ENCODE measurements at places on chromosomes 16 and 17.

DNA sequence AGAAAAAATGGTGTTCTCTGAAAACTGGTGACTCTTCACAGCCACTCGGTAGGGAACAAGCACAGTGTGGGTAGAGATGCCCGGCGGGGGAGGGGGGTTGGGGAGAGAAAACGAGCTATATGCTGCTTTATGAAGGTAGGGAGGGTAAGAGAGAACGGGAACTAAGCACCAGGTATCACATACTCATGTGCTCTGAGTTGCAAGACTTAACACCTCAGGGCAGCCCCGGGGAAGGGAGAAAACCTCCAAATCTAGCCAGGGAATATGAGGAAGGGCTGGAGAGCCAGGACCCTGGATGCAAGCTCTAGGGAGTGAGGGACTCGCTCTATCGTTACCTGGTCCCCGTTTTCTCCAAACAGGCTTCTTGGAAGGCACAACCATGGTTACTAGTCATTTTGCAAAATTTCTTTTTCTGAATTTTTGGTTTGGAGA, 35.3 kb downstream of the HIC1 start:
- no peak for DNase-seq

DNA sequence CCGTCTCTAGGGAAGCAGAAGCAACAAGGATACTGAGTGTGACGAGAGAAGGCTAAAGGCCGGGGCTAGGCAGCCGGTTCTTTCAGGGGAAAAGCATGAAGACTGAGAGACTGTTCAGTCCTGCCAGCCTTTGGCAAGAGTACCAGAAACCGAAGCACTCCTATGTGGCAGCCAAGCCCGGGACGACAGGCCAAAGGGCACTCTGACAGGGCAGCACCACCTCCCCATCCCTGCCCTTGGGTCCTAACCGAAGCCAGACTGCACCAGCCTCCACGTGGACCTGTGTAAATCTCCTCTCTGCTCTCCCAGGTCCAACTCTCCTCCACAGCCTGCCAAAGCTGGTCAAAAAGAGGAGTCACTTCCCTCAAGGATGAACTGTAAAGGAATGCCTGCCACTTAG, 23.5 kb upstream of the ALOX15 start:
- DNase-seq, result no peak

DNA sequence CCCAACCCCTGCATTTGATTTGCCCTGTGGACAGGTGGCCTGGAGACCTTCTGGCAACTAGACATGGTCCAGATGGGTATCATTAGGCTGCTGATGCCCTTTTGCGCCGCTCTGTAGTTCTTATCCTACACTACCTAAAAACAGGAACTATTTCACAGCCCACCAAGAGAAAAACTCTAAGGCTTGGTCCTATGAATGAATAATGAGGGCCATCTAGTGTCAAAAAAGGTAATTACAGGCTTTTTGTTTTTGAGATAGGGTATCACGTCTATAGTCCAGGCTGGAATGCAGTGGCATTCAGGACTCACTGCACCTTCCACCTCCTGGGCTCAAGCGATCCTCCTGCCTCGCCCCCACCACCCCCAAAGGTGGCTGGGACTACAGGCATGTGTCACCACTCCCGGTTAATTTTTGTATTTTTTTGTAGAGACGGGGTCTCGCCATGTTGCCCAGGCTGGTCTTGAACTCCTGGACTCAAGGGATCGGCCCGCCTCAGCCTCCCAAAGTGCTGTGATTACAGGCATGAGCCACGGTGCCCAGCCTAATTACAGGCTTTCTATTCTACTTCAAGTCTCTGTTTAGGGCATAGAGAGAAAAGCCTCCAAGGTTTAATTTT, 20.9 kb downstream of the COIL start:
- no peak for DNase-seq

- DNase-seq, result no peak
Measured at GRCh38 chr17:50835301-50836234, at the start of gene WFIKKN2. Gene WFIKKN2, plus strand, starts transcription at chr17:50835586. Its CDS starts 352 bp downstream, at chr17:50835938.

DNA sequence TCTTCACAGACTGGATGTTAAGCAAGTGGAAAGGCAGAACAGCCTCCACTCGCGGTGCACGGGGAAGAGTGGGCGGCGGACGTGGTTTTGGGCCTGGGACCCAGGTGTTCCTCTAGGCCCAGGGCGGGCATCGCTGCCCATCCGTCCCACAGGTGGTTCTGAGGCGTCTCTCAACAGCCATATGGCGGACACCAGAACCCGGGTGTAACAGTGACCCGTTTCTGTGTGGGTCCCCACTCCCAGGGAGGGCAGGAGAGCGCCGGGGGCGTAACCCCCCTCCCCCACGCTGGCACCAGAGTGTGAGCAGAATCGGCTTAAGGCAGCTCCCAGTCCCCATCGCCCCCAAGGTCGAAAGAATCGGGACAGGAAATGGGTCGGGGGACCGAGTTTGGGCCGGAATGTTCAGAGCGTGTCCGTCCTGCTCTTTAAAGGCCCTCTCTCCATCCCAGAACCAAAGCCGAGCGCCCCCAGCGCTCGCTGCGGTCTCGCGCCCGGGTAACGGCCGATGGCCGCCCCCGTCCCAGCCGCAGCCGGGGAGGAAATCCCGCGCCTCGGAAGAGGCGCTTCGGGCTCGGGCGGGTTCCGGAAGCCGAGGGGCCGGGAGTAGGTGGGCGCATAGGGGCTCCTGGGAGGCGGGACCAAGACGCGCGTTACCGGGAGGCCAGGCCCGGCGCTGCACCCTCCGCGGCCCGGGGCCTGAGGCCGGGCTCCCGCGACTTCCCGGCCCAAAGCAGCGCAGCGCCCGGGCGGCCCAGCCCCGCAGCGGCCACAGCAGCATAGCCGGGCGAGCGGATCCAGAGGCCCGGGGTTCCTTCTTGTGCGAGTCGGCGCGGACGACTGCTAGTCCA, at the start of gene TK2:
Gene TK2, minus strand, starts transcription at position 839 of the 848 bp plus-strand sequence. Its CDS starts 61 bp downstream, at position 778.
- DNase-seq, result no peak

GRCh38 chr16:85312642-85313525, 200.6 kb upstream of the CIBAR2 start:
- no peak for DNase-seq

DNA sequence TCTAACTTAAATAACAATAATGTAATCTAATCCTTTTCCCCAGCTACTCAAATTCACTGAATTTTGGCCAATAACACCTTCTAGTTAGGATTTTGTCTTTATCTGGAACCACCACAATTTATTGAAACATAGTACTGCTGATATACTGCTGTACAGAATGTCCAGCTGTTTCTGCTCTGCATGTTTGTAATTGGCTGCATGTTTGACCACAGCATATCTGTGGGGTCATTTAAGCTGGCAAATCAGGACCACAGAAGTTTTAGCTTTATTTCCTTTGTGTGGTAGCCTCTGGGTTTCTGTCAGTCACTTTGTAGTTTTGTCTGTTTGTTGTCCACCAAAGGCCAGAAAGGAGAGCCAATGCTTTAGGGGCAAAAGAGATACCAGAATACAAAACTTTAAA, 22.2 kb upstream of the RAB11FIP4 start:
- DNase-seq, result no peak

- no peak for DNase-seq
Measured at GRCh38 chr16:62545039-62545438, 508.8 kb upstream of the CDH8 start.

DNA sequence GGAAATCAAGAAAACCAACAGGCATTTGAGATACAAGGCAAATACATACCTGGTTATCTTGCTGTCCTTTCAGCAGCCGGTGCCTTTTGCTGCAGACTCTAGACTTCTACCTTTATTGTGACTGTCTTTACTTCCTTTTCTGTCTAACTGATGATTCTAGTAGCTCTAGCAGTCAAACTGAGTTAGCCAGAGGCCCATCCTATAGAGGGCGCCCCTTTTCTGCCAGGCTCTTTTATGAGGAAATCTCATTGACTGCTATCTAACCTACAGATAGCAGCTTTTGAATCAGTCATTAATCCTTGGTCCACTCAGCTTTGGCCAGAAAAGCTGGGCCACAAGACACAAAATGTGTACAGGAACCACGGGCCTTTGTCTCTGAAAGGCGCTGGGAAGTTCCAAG, 87.5 kb upstream of the WSB1 start:
- DNase-seq, result no peak

- no peak for DNase-seq
Measured at GRCh38 chr17:61203671-61204131, 195.9 kb upstream of the TBX2 start.

GRCh38 chr17:58368860-58369213, 16.8 kb upstream of the SUPT4H1 start:
- no peak for DNase-seq

DNA sequence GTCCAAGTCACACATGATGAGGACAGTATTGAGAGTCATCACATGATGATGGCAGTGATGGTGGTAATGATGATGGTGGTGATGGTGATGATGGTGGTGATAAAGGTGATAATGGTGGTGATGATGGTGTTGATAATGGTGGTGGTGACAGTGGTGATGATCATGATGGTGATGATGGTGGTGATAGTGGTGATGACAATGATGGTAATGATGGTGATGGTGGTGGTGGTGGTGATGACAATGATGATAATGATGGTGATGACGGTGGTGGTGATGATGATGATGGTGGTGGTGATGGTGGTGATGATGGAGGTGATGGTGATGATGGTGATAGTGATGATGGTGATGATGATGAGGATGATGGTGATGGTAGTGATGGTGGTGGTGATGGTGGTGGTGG, 190.2 kb upstream of the ZNF469 start:
- no peak for DNase-seq

GRCh38 chr17:213286-214105, 32.0 kb upstream of the DOC2B start:
- no peak for DNase-seq

GRCh38 chr17:79305768-79306423, 231.3 kb downstream of the ENGASE start:
- no peak for DNase-seq

DNA sequence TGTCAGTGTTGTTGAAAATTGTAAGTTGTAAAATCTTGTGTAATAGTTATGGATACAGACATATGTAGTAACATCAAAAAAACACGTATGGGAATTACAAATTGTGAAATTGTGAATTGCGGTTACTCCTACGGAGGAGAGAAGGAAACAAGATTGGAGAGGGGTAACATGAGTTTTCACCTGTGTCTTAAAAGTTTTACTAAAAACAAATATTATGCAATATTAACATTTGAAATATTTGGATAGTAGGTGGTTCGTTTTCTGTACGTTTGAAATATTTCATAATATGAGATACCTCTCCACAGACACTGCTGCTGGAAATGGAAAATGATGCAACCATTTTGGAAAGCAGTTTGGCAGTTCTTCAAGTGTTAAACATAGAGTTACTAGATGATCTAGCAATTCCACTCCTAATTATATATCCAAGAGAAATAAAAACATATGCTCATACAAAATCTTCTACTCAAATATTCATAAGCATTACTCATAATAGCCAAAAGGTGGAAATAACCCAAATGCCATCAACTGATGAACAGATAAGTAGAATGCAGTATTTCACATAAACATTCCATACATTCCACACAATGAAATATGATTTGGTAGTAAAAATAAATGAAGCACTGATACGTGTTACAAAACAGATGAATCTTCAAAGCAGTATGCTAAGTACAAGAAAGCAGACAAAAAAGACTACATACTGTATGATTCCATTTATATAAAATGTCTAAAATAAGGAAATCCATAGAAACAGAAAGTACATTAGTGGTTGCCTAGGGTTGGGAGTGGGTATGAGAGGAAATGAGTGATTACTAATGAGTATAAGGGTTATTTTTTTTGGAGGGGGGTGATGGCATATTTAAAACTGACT, 40.7 kb upstream of the ABCA10 start:
- no peak for DNase-seq

DNA sequence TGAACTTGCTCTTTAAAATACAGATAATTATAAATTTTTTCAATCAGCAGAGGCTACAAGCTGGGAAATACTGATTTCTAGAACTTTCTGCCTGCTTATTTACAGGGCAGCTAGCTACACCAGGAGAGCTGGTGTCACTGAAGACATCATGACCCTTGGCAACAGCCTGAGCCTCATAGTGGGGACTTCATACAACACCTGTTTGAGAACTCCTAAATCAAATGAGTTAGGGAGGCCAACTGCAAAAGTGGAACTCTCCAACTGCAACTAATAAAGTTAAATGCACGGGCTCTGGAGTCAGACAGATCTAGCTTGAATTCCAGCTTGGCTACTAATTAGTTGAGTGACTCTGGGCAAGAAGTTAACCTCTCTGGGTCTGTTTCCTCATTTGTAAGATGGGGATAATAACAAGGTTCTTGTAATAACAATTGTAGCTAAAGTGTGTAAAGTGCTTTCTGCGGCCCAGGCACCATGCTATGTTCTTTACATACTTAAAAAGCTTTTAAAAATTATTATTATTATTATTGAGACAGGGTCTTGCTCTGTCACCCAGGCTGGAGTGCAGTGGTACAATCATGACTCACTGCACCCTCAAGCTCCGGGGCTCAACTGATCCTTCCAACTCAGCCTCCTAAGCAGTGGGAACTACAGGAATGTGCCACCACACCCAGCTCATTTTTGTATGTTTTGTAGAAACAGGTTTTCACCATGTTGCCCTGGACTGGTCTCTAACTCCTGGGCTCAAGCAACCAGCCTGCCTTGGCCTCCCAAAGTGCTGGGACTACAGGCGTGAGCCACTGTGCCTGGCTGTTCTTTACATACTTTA, 33.4 kb downstream of the VAC14 start:
- no peak for DNase-seq

DNA sequence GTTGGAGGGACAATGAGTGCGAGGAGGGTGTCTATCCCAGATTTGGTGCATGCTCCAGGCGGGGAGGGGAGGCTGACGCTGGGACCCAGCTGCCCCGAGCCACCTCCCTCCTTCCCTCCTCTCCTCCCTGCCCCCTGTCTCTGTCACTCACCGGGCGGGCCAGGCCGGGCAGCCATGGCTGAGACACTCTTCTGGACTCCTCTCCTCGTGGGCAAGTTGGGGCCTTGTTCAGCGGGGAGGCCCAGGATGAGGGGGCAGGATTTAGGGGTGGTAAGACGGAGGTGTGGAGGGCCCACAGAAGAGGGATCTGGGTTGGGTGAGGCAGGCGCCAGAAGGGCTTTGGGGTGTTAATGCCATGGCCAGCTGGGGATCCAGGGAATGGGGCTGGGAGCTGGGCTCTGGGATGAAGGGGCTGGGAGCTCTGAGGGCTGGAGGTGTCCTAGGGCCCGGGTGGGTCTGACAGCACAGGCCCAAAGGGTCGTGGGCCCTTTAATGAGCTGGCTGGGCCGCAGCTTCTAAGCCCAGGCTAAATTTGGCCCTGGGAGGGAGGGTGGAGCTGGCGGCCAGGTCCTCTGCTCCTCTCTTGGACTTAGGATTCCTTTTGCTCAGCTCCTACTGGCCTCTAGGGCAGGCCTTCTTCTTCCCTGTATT, at the start of gene SGCA:
Gene SGCA, plus strand, starts transcription at position 139 of the 651 bp plus-strand sequence. Its CDS starts 36 bp downstream, at position 175.
- no peak for DNase-seq

GRCh38 chr16:8893426-8893825, 11.3 kb downstream of the LITAFD start:
- no peak for DNase-seq

Data from NCI-H2081 treated with DMSO at 0.1 percent for 48 hours (cell line).